Stomach (tissue), 19 donors: ENCODE measurements at places on chromosomes 1 and 21. TPM values are rescaled to one million over a fixed set of nuclear protein-coding genes. Genes with fewer than 3 reads are reported as not detected.

NBPF8 gene
- 13.8 TPM for total RNA-seq

S100A3 gene
- not detected for total RNA-seq

DNA sequence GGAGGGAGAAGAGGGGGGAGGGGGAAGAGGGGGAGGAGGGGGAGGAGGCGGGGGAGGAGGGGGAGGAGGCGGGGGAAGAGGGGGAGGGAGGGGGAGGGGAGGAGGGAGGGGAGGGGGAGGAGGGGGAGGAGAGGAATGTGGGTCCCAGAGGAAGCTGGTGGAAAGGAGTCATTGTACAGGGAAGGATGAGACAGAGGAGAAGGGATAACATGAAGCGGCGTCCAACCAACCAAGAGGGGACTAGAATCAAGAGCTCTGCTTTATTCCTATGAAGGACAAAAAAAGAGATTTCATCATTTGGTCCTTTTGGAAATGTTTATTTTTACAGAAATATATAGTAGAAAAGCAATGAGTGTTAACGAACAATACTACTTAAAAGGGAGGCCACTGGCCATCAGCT lies 24.5 kb downstream of the COA6 start:
- H3K4me1 ChIP-seq: no peaks in the 10 kb centered on the region
- DNase-seq: no peak

- no peak overlapping the region for H3K4me3 ChIP-seq
- peaks cover 15% of the 10 kb centered on the region for H3K4me1 ChIP-seq
- no peak overlapping the region for H3K27ac ChIP-seq
- no peak for DNase-seq
- no peaks in the 10 kb centered on the region for H3K36me3 ChIP-seq
Observed at GRCh38 chr1:109818271-109818987, 54.7 kb upstream of the EPS8L3 start.

DNA sequence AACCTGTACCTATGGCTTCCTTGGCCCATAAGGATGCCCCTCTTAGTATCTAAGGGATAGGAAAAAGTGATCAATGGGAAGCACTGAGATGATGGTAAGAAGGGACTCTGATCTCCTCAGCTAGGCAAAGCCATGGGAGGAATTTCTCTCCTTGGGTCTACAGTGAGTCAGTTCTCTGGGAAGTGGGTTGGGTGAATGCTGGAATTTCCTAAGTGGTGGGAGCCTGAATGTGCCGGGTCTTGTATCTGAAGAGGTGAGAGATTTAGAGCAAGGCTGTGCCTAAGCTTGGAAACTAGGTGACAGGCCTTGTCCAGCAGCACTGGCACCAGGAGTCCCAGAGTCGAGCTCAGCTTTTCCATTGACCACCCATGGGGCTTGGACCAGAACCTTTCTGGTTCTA lies 96.3 kb upstream of the SLC2A1 start:
- DNase-seq: no peak
- H3K27me3 ChIP-seq: no peaks in the 10 kb centered on the region
- H3K27ac ChIP-seq: no peak overlapping the region
- H3K36me3 ChIP-seq: no peaks in the 10 kb centered on the region
- H3K4me1 ChIP-seq: peaks cover 8% of the 10 kb centered on the region

C4BPB gene
- total RNA-seq: not detected

KCNE2 gene
- total RNA-seq: 34.4 TPM

GABRD gene
- not detected for total RNA-seq

- H3K4me1 ChIP-seq: peaks cover 27% of the 10 kb centered on the region
- no peaks in the 10 kb centered on the region for H3K27me3 ChIP-seq
- H3K4me3 ChIP-seq: no peak overlapping the region
- H3K27ac ChIP-seq: no peak overlapping the region
Observed at GRCh38 chr1:113219377-113219776, 146.4 kb downstream of the LRIG2 start.

- no peaks in the 10 kb centered on the region for H3K36me3 ChIP-seq
- no peak for DNase-seq
- no peak overlapping the region for H3K4me3 ChIP-seq
- no peak overlapping the region for H3K27ac ChIP-seq
- no peaks in the 10 kb centered on the region for H3K4me1 ChIP-seq
- peaks cover 6% of the 10 kb centered on the region for H3K27me3 ChIP-seq
Observed at GRCh38 chr1:98368995-98369394, 292.5 kb upstream of the SNX7 start.

DNA sequence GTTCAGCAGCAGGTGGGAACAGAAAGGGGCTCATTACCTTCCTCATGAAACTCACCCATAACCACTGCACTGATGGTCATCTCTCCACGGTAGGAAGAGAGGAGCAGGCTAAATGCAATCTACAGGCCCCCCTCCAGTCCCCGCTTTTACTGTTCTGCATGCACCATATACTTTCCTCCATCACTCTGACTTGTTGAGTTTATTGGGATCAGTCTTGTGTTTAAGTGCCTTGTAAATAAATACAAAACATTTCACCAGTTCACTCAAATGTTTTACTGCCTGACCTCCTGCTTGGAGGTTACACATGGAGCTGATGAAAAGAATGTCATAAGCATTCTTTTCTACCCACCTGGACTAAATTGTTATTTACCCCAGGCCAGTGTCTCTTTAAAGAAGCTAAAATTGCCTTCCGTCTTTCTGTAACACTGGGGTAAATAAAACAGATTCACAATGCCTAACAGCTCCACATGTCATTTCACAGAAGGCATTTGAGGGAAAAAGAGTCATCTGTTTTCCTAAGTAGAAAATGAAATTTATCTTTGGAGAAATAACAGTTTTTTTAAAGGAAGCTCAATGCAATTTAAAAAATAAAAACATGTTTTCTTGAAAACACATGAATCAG lies 30.7 kb downstream of the PTPN14 start:
- H3K36me3 ChIP-seq: no peaks in the 10 kb centered on the region
- no peak for DNase-seq
- H3K4me3 ChIP-seq: no peak overlapping the region
- H3K4me1 ChIP-seq: peaks cover 42% of the 10 kb centered on the region

DNA sequence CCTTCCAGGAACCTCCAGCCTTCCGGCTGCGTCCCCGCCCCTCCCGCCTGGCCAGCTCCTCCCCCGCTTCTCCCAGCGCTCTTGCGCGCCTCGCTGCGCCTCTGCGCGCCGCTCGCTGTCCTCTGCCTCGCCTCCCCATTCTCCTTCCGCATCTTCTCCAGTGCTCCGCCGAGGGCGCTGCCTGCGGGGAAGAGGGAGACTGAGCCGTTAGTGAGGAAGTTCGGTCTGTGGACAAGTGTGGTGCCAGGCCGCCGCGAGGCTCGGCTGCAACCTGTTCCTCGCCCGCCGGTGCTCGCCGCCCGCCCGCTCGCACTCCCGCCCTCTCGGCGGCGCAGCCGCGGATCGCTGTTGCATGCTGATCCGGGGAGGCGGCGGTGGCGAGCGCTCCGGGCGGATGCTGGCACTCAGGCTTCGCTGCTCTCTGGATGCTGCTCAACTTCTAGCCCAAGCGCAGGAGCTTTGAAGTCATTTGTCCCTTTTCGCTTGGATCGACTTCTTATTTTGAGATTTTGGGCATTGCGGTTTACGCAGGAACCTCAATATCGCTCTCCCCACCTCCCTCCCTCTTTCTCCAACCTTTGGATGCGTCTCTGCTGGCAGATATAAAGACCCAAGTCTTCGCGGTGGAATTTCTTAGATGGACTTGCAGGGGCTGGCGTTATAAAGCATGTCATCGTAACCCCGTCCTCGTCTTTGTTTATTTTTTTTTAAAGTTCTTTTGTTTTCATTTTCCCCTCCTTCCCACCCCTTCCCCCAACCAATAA lies 614 bp upstream of the CACNA1E start:
- peaks cover 20% of the 10 kb centered on the region for H3K27me3 ChIP-seq
- peak; percentile 41 for DNase-seq
- peaks cover 16% of the 10 kb centered on the region for H3K4me1 ChIP-seq
- no peaks in the 10 kb centered on the region for H3K36me3 ChIP-seq

- H3K27ac ChIP-seq: no peak within 1 kb of the TSS
- H3K36me3 ChIP-seq: no peaks in the 10 kb centered on the region
- no peak within 1 kb of the TSS for H3K4me3 ChIP-seq
- no peaks in the 10 kb centered on the region for H3K27me3 ChIP-seq
- H3K4me1 ChIP-seq: no peaks in the 10 kb centered on the region
Observed at GRCh38 chr1:192575499-192576189, at the start of gene RGS1. RGS1 (plus strand) TSS chr1:192575773; CDS start chr1:192575793, 20 bp downstream.

GRCh38 chr1:14180738-14181137 lies 417.7 kb upstream of the KAZN start:
- H3K36me3 ChIP-seq: no peaks in the 10 kb centered on the region
- no peaks in the 10 kb centered on the region for H3K4me1 ChIP-seq
- H3K27ac ChIP-seq: no peak overlapping the region
- no peak overlapping the region for H3K4me3 ChIP-seq
- no peaks in the 10 kb centered on the region for H3K27me3 ChIP-seq

GRCh38 chr21:37413553-37414291 lies 47.1 kb downstream of the DYRK1A start:
- no peak overlapping the region for H3K27ac ChIP-seq
- H3K4me3 ChIP-seq: no peak overlapping the region
- H3K4me1 ChIP-seq: peaks cover 21% of the 10 kb centered on the region
- no peaks in the 10 kb centered on the region for H3K27me3 ChIP-seq

HTR6 gene
- not detected for total RNA-seq

- DNase-seq: peak; percentile 32
- no peaks in the 10 kb centered on the region for H3K36me3 ChIP-seq
- H3K4me3 ChIP-seq: peak within 1 kb of the TSS; percentile 22
- no peaks in the 10 kb centered on the region for H3K4me1 ChIP-seq
Observed at GRCh38 chr1:160646711-160647328, at the start of gene SLAMF1. SLAMF1 (minus strand) TSS chr1:160647044; CDS start chr1:160646945, 99 bp downstream.

DNA sequence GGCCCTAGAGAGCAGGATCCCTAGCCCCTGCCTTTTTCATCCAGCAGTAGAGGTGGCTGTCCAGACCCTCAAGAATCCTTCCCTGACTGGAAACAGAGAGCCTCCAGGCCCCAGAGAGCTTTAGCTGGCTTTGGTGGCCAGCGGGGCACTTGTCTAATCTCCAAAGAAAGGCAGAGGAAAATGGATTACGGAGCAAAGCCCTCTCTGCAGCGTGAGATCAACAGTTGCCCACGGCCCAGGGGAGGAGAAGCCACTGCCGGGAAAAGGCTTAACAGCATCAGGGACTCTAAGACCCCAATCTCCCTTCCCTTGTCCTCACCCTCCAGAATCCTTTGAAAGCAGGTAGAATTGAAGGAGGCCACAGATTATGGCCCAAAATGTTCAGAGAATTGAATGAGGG lies 35.8 kb upstream of the GRIK3 start:
- H3K27ac ChIP-seq: no peak overlapping the region
- no peak for DNase-seq
- H3K4me1 ChIP-seq: no peaks in the 10 kb centered on the region
- no peaks in the 10 kb centered on the region for H3K36me3 ChIP-seq
- no peak overlapping the region for H3K4me3 ChIP-seq
- peaks cover 73% of the 10 kb centered on the region for H3K27me3 ChIP-seq

GRCh38 chr1:110087812-110088738 lies 17.6 kb upstream of the ALX3 start:
- no peak overlapping the region for H3K27ac ChIP-seq
- H3K27me3 ChIP-seq: peaks cover 10% of the 10 kb centered on the region
- H3K4me3 ChIP-seq: no peak overlapping the region
- H3K4me1 ChIP-seq: peaks cover 11% of the 10 kb centered on the region
- no peaks in the 10 kb centered on the region for H3K36me3 ChIP-seq
- DNase-seq: peak; percentile 52

DNA sequence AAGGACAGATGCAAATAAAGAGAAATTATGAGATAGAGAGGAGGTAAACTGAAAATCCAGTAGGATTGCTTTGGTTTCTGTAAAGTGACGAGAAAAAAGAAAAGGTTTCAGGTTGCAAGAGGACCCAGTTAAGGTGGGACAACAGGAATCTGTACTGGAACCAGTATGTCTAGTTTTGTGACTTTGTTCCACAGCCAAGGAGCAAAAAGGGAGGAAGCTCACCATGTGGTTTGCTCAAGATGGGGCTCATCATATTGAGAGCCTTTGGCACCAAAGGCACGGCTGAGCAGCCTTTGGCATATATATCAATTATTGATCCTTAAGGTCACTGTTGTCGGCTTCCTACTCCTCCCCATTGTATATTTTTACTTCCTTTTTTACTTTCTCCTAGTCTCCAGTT lies 1.8 kb upstream of the ZDHHC18 start:
- DNase-seq: peak; percentile 77
- H3K36me3 ChIP-seq: peaks cover 7% of the 10 kb centered on the region
- no peak overlapping the region for H3K4me3 ChIP-seq

DNA sequence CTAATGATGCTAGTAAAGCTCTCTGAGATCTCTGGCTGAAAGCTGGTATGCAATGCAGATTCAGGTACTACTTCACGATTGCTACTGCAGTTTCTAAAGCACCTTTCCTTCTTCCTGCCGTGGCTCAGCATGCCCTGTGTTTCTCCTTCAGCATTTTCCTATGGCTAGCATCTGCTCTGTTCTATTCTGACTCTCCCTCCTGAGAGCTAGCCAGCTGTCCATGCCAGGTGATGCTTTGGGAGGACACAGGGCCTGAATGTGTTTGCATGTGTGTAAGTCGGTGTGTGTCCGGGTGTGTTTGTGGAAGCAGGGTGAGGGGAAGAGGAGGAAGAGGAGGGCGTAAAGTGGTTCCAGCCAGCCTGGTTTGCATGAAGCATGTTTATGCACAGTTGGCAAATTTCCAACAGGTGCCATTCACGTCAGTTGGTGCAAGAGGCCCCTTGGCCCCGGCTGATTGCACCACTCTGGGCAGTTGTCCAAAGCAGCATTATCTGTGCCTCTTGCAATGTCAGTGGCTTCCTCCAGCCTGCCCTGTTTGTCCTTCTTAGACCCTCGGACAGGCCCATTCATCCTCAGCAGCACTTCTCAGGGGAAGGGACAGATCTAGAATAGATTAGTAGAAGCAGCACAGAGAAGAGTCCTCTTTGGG lies 433.3 kb downstream of the DISC1 start:
- peaks cover 11% of the 10 kb centered on the region for H3K27me3 ChIP-seq
- no peak overlapping the region for H3K27ac ChIP-seq
- DNase-seq: peak; percentile 20
- H3K4me3 ChIP-seq: no peak overlapping the region

- no peak overlapping the region for H3K4me3 ChIP-seq
- H3K4me1 ChIP-seq: no peaks in the 10 kb centered on the region
- DNase-seq: no peak
- H3K27ac ChIP-seq: no peak overlapping the region
- H3K27me3 ChIP-seq: peaks cover 36% of the 10 kb centered on the region
Observed at GRCh38 chr1:22846458-22846857, 126.2 kb downstream of the LACTBL1 start.

GRCh38 chr1:200221614-200222282 lies 188.1 kb downstream of the ZNF281 start:
- no peaks in the 10 kb centered on the region for H3K27me3 ChIP-seq
- no peak overlapping the region for H3K4me3 ChIP-seq
- no peaks in the 10 kb centered on the region for H3K36me3 ChIP-seq
- H3K27ac ChIP-seq: no peak overlapping the region
- no peaks in the 10 kb centered on the region for H3K4me1 ChIP-seq
- DNase-seq: no peak
